Hematopoietic multipotent progenitor cell treated with erythropoietin and hydrocortisone succinate and interleukin-3 and kit ligand, for 6 days (in vitro differentiated cells): ENCODE measurements at places on chromosomes 7 and 10.

DNA sequence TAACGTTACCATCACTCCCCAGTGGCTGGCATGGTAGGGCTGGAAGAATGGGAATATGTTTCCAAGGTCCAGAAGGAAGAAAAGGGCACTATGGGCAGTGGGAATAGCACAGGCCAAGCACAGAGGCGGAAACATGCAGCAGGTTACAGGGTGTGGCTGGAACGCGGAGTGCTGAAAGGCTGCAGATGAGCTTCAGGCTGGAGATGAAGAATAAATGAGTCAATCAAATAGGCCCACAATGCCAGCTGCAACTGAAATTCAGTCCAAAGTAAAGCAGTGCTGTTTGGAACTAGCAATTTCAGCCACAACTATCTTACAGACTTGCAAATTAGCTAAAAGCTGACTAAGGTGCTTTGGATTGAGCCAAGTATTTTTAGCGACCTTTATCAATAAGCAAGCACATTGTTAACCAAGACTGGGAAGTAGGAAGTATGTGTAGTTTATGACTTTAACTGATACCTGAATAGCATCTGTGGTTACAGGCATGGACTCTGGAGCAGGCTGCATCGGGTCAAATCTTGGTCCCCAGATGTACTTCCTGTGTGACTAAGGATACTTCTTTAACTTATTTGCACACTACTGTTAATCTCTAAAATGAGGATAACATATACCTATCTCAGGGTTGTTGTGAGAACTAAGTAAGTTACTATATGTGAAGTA is 77.5 kb upstream of the CTTNBP2 start:
- peak; percentile 75 for DNase-seq

- peak; percentile 39 for DNase-seq
Observed at GRCh38 chr7:2099048-2099957, 133.4 kb downstream of the MAD1L1 start.

GRCh38 chr10:16440396-16441133 is 3.8 kb downstream of the PTER start:
- no peak for DNase-seq

- DNase-seq = no peak
Observed at GRCh38 chr10:132064082-132064755, 1.5 kb upstream of the JAKMIP3 start.

- DNase-seq = peak; percentile 95
Observed at GRCh38 chr10:43436291-43437140, at the start of gene ZNF487. Gene ZNF487, plus strand, starts transcription at chr10:43437111. Its CDS starts 38,703 bp downstream, at chr10:43475814.

DNA sequence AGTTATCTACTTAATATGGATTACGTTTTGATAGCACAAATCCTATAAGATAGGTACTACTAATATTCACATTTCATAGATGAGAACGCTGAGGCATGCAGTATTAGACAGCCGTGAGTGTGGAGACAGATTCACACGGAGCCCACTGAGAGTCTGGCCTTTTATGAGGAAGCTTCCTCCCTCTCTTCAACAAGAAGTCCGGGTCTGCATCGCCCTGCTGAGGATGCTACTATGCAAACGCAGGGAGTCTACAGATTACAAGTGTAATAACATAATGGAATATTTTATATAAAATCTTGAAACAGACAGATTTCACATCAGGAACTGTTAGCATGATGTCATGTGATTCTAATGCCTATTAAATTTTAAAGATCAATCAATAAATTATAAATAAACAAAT is 255.9 kb upstream of the GLI3 start:
- DNase-seq = no peak

DNA sequence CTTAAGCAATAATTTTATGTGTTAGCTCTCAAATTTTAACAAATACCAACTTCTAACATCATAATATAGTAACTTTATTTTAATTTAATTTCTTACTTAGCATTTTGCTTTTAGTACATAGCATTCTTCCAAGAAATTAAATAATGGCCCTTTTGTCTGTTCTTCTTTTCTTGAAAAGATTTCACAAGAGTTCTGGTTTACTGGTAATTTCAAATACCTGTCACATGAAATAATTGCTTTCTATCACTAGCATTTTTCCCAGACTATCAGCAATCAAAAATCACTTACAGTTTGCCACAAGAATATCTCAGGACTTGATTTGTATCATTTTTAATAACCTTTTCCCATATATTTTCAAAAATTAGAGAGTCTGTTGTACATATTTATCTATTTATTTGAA is 193.0 kb downstream of the CACNA2D1 start:
- DNase-seq = no peak

DNA sequence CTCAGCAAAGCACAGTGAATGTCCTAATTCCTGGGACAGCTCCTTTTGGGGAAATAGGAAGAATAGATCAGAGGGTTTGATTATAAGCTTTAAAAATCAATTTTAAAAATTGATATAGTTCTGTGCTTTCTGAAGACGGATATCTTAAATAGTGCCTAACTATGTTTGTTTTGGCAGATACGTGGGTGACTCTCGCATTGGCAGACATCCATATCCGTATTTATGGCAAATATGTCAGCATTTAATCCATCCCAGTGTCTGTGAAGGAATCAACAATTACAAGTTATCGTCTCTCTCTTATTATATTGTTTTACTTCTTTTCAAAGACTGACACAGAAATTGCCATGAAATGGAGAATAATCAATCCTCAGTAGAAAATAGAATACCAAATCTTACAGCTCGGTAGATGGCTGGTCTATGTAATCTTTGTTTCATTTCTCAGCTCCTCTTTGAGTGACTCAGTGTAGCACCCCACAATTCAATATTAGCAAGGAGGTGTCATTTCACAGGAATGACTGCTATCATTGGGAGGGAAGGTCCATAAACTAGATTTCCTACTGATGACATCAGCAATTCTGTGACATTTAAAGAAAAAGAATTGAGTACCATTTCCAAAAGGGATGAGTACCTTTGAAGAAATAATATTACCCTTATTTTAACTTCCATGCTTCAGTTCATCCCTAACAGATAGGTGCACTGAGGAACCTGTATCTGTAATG is 186.4 kb upstream of the NFE2L3 start:
- DNase-seq = no peak

DNA sequence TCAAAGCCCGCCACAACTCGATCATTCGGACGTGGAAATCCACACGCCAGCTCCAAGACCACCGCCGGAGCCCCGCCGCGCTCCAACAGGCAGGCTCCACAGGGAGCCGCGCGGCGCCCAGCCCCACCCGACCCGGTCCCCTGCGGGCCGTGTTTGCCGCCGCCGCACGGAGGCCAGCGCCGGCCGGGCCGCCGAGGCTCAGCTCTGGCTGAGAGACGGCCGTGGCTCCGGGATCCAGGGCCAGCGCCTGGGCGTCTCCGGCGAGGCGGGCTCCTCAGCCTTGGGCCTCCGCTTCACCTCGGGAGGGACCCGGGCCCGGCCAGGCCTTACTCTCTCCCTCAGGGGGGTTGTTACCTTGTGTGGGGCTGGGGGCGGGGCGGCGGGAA is 333 bp downstream of the SMNDC1 start:
- DNase-seq = peak; percentile 49

- no peak for DNase-seq
Observed at GRCh38 chr10:76459016-76459730, 1027.7 kb downstream of the LRMDA start.

DNA sequence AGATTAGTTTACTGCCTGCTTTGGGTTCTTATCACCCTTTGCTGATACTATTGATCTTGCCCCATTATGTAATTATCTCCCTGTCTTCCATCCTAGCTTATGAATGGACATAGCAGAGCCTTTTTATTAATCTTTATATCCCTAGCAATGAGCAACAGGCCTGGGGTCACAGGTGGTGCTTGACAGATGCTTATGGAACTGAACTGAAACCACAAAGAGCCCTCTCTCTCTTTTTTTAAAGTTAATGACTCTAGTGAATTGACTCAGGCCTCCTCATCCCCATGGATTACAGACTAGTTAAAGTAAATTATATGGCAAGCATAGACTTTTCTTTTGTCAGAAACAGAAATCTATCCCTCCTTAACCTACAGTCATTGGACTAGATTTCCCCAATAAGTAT is 265.2 kb downstream of the PHTF2 start:
- no peak for DNase-seq

DNA sequence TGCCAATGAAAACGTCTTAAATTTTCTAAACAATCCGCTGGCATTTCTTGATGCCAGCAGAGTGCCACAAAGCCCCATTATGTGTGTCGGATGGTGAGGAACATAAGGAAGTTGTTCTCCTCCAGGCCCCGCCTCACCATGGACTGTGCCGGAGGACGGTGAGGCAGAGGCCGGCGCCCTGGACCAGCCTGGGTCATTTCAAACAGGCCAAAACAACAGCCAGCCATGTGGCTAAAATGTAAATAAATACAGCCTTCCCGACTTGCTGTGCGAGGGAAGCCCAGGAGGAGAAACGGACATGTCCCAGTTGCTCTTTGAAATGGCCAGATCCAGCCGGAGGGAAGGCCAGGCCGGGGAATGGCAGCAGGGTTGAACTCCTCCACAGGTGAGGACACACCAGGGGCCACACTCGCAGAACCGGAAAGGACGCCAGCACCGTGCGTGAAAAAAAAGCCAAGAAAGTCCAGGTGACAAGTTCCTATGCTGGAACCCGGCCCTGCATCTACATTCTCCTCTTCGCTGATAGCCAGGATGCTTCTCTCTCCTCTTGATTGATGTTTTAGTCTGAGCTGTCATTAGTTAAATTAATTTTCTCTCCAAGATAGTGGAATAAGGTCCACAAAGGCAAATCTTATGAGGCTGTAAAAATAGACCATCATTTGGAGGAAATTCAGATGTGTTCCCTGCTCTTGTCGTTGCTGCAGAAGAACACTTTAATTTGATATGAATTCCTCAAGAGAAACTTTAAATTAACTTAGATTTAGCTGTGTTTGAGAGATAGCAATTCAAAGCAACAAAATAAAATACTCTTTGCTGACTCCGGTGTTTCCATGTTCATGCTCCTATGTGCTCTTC is 64.6 kb downstream of the EBF3 start:
- no peak for DNase-seq

DNA sequence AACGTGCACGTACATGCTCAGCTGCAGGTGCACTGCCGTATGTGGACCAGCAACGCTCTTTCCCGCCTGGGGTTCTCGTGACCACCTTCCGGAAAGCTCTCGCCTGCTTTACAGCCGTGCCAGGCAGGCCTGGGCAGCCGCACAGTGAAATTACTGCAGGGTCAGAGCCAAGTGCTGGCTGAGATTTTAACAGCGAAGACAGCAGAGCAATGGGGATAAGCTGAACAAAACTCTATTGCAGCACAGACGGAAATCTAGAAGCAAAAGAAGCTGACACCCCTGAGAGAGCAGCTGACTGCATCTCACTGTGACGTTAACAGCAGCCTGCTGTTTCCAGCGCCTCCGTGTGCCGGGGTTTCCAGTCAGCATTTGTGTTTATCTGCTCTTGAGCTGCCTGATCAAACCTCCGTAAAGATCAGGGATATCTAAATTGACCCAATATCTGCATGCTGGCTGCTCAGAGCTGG is 179.0 kb downstream of the DIP2C start:
- DNase-seq = no peak

GRCh38 chr10:85319826-85320225 is 991.4 kb downstream of the CCSER2 start:
- no peak for DNase-seq

DNA sequence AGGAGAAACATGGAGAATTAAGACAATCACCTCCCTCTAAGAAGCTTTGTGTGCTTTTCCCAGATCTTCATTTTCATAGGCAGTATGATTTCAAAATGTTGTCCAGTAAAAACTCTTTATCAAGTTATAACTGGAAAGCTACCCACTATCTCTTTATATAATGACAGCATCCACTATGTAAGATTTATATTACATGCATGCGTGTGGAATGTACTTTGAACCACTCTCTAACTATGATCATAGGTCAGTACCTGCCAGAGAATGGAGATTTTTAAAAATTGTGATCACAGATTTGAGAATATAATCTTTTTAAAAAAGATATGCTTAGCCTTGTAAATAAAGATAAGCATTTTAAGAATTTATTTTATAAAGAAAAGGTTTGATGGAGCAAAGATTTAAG is 17.9 kb downstream of the PAPSS2 start:
- DNase-seq = no peak

DNA sequence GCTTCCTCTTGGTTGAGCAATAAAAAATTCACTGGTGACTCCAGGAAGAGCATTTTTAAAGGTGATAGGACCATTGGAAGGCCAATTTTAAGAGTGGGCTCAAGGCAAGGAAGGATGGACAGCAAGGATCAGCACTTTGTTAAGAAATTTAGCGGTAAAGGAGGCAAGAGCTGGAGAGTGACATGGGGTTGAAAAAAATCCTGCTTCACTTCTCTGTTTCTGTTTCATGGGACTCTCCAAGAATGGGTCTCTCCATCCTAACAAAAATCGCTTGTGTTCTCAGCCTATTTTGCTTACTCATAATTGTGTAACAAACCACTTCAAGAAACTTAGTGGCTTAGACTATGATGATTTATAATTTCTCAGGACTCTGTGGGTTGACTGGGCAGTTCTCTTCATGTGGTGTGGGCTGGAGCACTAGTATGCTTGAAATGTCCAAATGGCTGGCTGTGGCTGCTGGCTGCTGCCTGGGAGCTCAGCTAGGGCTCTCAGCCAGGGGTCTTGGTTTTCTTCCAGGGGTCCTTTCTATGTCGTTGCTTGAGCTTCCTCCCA is 59.8 kb upstream of the ZNRF2 start:
- peak; percentile 48 for DNase-seq

DNA sequence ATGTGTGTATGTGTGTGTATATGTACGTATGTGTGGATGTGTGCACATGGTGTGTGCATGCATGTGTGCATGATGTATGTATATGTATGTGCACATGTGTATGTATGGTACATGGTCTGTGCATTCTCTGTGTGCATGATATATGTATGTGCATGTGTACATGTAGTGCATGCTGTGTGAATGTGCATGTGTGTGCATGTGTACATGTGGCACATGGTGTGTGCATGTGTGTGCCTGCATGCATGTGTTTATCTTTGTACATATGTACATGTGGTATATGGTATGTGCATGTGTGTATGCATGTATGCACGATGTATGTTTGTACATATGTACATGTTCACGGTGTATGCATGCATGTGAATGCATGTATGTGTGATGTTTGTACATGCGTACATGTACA is 383.7 kb downstream of the TYW1 start:
- DNase-seq = no peak

GRCh38 chr7:3301449-3301731 is 338 bp downstream of the SDK1 start:
- no peak for DNase-seq

DNA sequence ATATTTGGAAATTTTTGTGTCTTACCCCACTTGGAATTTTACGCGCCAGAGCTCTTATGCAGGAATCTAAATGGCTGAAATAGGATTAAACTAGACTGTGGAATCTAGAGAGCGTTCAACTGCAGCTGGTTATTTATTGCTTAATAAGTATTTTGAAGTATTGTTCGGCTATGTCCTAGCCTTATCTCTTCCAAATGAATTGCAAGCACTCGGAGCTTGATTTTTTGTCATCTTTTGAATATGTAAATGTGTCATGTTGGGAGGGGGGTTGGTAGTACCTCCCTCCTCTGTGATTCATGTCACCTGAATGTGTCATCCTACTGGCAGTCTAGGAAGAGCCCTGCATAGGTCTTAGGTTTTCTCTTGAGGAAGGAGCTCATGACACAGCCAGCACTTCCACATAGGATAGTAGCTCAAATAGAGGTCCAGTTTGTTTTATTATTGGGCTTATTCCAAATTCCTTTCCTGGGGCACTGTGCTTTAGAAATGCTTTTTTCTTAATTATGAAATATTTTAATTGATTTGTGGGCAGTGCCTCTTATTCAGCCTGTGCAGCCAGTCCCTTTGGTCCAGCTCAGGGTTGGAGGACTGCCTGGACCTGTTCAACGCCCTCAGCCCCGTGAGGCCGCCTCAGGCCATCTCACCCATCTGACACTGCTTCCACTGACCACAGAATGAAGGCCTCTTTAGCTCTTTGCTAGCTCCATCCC is 22.5 kb upstream of the TRIL start:
- DNase-seq = no peak
